ENCODE measurements at places on chromosomes 7 and 10.
A peak's percentile ranks its signal among the peaks of the same experiment; 100 is the strongest.

- DNase-seq = no peak
Observed at GRCh38 chr10:64846700-64847099, 1325.5 kb downstream of the REEP3 start.

GRCh38 chr7:78345979-78346378, 547.4 kb downstream of the PHTF2 start:
- DNase-seq = peak; percentile 26

- no peak for DNase-seq
Observed at GRCh38 chr7:158411232-158411950, 176.2 kb downstream of the PTPRN2 start.

DNA sequence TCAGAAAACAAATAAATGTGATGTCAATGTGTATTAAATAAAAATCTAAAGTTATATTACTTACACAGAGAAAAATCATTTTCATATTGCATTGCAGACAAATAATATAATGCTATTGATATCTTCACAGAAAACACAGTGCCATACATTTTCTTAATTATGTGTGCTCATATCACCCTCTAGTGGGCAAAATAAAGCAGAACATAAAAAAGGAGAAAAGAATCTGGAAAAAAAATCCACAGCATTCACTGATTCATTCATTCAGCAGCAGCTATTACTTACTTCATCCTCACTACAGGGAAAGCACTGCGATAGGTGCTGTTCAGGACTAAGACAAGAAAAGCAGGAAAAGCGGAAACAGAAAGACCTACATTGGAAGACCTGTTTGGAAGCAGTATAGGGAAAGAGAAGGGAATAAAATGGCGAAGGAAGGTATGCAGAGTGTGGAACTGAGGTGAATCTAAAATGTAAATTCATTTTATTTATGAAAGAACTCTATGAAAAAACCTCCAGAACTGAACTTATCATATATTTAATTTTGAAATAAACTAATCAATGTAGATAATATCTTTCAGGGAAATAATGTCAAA, 73.2 kb downstream of the POT1 start:
- DNase-seq = peak; percentile 54

DNA sequence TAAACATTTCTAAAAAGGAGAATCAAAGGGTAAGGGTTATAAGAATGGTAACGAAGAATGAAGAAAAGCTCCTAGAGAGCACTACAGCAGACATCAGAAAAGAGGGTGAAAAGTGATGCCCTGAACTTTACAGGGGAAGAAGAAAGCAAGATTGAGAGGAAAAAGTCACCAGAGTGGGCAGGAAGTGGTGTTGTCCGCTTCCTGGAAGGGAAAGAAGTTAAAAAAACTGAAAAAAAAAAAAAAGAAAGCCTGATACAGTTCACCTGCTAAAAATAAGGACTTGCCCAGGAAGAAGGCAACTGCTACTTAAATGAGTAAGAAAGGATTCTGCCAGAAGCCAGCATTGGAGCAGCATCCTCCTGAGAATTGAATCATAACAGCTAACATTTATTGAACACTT, 330.1 kb upstream of the PHF14 start:
- no peak for DNase-seq

DNA sequence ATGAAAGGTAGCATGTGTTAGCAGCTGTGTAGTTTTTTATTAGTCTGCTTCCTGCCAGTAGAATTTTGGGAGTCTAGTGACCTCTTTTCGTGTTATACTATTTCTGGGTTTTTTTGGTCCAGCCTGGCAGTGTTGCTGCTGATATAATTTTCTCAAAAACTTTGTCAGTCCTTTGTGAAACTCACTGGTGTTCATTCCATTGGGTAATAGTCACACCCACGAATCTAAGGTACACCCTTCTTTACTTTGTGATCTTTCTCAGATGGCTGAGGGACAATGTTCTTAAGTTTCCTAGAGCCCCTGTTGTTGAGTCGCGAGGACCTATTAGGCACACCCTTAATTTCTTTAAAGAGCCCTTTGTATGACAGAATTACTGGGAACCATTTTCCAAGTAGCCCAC, 52.3 kb downstream of the TPST1 start:
- no peak for DNase-seq

DNA sequence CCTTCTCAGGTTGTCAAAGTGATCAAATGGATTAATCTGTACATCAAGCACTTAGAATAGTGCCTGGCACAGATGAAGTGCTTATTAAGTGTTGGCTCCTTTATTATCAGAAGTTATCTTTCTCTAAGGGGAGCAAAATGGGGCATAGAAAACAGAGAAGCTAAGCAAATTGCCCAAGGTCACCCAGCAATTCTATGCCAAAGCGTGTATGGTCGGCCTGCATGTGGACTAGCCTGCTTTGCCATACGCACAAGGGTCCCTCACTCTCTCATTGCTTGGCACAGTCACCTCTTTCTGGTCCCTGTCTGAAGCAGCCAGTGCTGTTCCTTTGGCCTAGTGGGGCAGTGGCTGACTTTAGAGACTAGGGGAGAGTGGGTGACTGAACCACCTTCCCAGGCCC, 45.3 kb downstream of the CDH23 start:
- no peak for DNase-seq

DNA sequence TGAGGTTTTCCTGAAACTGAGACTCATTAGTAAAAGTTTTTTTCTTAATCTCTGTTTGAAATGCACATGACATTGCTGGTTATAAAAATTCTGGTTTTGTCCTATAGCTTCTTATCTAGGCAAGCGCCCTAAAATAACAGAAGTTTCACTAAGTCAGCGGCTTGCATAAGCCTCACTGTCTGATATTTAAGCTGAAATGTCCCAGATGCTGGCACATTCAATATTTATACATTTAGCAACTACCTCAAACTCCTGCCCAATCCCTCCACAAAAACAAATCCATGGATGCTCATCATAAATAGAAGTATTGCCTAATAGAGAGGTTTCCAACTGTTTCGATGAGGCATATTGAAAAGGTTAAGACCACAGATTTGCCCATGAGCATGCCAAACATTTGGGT, 83.1 kb upstream of the EGR2 start:
- DNase-seq = no peak

DNA sequence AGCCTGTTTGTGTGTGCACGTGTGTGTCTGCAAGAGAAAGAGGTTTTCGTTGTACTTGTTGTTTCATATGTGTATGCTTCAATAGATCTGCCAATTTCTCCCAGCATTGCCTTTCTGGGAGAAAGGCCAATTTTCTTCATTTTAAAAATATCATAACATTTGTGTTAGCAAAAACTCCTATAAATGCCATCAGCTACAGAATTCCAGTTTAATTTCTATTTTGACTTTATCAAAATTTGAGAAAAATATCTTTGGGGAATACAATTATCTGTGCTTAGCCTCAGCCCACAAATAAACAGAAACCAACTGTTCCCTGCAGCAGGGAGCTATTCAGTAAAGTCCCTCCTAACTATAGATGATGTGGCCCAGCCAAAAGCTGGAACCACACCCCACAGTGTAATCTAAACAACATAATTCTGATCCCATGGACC, 68.3 kb upstream of the MGMT start:
- DNase-seq = no peak

- DNase-seq = no peak
Observed at GRCh38 chr7:131027287-131027773, 293.3 kb upstream of the KLF14 start.

DNA sequence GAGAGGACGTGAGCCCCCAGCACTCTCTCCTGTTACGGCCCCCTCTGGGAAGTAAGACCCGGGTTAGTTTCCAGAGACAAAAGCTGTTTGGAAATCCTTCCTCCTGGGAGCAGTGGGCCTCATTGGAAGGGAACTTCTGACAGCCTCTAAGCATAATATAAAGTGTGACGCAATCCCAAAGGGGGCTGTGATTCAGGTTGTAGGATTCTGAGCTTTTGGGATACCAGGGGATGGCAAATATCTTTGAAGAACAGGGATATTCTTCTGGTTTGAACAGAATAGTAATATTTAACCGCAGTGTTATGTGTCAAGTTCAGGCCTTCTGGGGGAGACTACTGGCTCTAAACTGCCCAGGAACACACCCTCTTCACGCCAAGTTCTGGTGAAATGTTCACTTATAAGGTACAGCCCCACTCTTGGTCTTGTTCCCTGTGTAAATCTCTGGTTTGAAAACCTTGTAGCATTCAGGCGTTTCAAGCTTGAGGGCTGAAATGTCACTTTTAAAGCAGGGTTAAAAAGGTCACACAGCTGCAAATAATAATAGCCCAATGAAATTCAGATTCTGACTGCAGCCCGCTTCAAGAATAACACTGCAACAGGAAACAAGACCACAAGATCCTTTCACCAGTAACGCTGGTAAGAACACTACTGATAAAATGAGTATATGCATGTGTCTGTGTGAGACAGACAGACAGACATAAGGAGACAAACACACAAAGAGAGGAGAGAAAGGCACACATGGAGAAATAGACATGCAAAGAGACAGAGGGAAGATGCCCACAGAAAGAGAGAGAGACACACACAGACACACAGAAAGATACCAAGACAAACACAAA, 69.0 kb downstream of the CREB5 start:
- no peak for DNase-seq

DNA sequence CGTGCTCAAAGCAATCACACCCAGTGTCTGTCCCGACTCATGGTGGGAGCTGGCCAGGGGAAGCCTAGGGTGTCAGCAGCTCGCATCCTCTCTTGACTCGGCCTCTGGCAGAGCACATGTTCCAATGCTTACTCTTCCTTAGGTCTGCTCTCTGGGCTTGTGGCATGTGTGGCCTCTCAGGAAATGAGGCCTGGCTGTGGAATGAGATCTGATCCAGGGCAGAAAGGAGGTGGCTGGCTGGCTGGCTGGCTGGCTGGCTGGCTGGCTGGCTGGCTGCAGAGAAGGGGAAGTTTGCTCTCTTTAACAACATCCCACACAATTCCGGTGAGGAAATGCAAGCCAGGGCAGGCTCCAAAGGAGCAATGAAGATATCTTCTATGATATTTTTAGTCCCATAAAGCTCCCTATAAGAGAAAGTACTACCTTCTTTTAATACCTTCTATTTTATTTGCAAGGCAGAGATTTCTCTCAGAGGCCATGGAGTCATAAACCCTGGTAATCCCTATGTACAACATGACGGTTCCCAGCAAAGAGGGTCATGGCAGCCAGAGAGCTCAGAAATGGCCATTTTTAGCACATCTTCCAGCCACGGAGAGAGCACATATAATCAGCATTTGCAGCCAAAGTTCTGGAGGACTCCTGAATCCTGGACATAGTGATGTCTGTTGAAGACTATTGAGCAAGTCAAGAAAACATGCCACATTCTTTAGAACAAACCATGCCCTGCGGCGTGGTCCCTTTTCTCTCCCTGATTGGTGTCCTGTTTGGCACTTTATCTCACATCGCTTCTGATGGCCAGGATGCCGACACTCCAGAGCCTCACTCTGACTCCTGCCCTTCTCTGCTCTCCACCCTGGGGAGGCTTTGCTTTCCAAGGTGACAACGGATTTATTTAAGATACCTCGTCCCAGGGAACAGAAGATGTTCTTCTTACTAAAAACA, 153.7 kb downstream of the FANK1 start:
- no peak for DNase-seq

DNA sequence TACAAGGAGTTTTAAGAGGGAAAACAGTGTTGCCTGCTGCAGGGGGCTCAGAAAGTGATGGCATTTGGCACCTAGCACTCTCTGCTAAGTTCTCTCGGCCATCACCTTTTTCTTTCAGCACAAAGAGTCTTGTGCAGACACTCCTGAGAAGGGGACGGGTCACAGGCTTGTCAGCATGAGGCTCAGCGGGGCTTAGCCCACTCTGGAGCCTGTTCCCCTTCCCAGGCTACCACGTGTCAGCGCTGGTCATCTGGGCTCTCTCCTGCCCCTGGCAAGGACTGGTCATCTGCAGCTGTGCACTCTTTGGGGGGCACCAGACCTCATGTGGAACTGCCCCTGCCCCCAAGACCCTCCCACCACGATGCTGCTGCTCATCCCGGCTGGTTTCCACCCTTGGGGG, 152.1 kb upstream of the MKI67 start:
- DNase-seq = no peak

- no peak for DNase-seq
Observed at GRCh38 chr10:78600121-78600665, 468.6 kb upstream of the ZMIZ1 start.

GRCh38 chr10:128052696-128053095, 73.5 kb downstream of the MKI67 start:
- no peak for DNase-seq

- no peak for DNase-seq
Observed at GRCh38 chr7:149245244-149245643, 5.8 kb downstream of the ZNF212 start.

DNA sequence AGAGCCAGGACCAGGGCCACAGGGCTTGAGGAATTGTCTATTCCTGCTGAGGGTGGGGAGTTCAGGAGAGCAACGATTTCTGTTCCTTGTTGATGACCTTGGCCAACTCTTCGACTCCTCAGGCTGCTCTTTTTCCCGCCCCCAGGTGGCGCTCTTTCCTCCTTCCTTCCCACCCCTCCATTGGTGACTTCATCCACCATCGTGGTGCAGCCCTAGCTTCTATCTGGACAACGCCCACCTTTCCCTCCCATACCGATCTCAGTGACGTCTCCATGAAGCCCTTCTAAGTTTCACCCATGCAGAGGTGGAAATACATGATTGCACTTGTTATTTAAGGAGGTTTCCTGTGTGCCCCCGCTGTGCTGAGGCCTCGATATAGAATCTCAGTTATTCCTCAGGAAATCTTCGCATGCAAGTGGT, 22.1 kb upstream of the CARD11 start:
- no peak for DNase-seq

DNA sequence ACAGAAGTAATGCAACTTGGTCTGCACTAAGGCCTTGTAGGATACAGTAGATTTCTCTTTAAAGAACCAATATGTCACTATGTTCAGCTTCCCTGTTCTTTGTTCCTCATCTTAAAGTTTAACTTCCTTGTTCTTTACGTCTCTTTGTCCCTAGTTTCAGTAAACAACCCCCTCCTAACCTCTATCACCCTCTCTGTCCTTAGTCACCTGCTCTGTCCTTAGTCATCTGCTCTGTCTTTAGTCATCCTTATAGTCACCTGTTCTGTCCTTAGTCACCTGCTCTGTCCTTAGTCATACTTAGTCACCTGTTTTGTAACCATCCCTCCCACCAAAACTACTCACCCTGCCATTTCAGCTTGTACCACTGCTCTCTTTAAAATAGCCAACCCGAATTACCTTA, 144.6 kb upstream of the TMEM106B start:
- DNase-seq = no peak

GRCh38 chr10:127283576-127283975, 87.2 kb upstream of the INSYN2A start:
- DNase-seq = no peak

GRCh38 chr10:101146392-101147251, 15.5 kb downstream of the TLX1 start:
- no peak for DNase-seq

DNA sequence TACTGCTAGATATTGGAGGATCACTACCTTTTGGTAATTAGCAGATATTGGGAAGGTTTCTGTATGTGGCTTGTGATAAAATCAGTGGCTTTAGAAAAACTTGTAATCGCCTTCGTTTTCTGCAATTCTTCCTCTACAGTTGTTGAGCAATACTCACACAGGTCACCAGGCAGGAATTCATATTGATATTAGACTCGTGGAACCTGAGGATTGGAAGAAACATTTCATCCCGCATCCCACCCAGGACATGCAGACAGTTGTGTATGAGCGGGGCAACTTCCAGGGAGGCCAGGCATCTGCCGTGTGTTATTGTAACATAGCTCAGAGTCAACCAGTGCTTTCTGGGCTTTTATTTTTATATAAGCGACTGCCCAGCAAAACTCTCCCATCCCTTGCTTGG, 821.3 kb downstream of the LRMDA start:
- no peak for DNase-seq

GRCh38 chr10:24826009-24826408, 102.3 kb upstream of the ARHGAP21 start:
- no peak for DNase-seq

Data from NCI-H1092 treated with DMSO at 0.1 percent for 48 hours (cell line).